ENCODE measurements at places on chromosomes 3 and 15.

GRCh38 chr3:110341047-110341446, 730.6 kb upstream of the NECTIN3 start:
- DNase-seq, result no peak

DNA sequence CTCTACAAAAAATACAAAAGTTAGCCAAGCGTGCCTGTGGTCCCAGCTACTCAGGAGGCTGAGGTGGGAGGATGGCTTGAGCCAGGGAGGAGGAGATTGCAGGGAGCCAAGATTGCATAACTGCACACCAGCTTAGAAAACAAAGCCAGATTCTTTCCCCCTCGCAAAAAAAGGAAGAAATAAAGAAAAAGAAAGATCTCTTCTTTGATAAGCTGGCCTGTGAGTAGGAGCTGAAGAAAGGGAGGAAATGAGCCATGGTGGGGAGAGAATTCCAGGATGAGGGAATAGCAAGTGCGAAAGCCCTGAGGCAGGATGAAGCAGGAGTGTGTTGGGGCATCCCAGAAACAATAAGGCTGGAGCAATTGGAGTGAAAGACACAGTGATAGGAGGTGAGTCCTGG, 24.5 kb upstream of the TOP2B start:
- DNase-seq, result no peak

DNA sequence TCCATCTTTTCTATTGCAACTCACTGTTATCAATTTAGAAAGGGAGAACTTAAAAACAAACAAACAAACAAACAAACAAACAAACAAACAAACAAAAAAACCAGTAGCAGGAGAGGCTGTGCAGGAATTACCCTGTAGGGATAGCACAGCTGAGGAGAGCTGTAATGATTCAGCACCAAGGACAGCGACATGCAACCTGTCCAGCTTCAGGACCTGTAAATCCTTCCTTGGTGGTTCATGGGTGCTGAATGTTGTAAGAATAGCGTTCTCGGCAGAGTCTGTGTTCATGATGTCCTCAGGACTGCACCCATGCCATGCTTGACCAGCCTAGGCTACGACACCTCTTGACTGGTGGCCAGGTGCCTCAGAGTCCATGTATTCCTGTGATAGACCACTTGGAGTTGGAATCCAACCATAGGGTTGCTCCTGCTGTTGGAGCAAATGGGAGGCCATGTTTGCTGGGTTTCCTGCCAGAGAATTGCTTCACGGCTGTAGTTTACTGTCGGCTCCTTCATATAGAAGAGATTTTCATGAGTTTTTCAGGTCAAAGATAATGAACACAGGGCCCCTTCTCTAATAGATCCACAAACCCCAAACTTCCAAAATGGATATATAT, 65.9 kb downstream of the CACNA2D3 start:
- no peak for DNase-seq

DNA sequence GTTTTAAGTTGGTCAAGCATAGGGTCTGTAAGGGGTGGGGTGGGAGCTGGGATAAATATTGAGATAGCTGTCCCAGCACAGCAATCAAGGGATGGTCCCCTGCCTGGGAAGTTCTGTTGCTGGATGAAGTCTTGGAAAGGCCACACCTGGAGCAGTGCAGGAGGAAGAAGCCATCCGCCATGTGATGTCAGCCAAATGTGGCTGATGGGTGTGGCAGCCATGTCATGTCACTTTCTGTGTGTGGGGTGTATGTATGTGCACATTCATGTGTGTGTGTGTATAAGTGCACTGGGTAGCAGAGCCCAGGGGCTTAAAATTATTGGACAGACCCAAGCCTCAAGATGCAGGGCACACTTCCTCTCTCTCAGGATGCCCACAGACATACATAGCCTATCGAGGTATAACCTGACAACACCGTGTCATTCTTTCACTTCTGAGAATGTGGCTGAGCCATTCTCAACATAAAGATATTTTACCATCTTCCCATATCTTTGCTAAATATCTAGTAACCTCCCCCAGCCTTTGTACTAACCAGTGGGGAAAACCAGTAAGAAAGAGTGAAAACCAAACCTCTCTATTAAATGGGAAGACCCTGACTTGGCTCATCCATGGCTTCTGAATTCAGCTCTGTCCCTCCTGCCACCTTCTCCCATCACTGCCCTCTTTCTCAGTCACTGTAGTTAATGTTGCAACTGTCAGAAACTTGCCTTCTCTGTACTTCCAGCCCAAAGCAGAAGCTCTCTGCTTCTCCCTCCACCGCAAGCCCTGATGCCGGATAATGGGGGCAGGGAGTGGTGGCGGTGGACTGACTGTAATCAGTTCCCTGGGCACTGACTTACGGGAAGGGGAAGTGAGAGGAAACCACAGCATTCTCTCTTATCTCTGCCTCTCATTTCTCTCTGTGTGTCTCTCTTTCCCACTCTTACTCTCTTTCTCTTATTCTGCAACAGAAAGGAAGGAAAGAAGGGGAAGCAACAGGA, 11.2 kb downstream of the TNFSF10 start:
- DNase-seq, result peak; percentile 46

GRCh38 chr3:117063930-117064329, 354.4 kb downstream of the TUSC7 start:
- DNase-seq, result no peak

DNA sequence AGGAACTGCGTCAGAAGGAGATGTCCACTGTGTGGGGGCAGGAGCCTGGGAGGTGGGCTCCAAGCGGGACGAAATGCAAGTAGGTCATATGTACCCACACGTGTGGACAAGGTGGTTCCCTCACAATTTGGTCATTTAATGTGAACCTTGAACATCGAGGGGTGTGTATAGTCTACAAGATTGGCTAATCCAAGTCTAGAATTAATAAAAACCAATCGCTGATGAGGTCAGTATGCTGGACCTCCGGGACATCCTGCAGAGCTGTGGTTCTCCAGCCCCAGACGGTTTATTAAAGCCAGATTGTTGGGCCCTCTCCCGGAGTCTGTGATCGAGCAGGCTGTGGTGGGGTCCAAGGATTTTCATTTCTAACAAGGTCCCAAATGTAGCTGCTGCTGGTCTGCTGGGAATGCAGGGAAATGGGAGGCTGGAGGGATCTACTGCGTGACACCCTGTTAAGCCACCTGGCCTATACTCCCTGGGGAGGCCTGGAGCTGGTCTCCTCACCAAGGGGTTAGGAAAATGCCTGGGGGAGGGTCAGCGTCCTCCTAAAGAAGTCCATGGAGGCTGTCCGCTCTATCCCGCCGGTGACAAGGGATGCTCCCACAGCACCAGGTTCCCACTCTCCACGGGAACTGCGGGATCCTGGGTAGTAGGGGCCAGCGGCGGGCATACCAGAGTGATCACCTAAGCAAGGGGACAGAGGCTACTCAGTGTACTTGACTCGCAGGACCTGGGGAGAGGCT, 25.1 kb downstream of the PCSK6 start:
- DNase-seq, result no peak

DNA sequence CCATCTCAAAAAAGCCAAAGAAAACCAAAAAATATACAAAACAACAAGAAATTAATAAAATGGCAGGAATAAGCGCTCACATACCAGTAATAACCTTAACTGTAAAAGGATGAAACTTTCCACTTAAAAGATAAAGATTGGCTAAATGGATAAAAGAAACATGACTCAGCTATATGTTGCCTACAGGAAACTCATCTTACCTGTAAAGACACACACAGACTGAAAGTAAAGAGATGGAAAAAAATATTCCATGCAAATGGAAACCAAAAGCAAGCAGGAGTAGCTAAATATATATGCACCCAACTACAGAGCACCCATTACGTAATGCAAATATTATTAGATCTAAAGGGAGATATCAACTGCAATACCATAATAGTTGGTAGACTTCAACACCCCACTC, 49.7 kb downstream of the ADAM10 start:
- no peak for DNase-seq

DNA sequence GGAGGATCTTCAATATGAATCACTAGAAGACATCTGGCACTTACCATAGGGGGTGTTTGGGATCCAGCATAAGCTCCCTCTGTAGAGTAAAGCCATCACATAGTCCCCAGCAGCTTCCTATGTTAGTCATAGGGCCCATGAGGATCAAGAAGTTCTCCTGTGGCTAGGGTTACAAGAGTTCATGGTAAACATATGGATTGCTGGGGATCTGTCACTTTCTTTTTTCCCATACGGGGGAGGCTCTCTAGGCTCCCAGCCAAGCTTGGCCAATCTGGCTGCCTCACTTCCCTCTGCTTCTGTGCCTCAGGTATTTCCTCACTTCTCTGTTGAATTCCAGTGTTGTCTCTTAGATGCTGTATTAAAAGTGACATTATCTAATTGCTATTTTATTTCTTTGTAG, 597.9 kb downstream of the PDCD6IP start:
- DNase-seq, result no peak

GRCh38 chr3:186152889-186153292, 44.0 kb upstream of the ETV5 start:
- DNase-seq, result no peak

GRCh38 chr3:123089611-123090331, 22.9 kb downstream of the PDIA5 start:
- no peak for DNase-seq

Data from stimulated activated CD4-positive, alpha-beta T cell treated with anti-CD3 and anti-CD28 coated beads, Interleukin-4, amount 100 ng/mL, for 48 hours (primary cell).